ENCODE measurements at places on chromosomes 3 and 15.
A peak's percentile ranks its signal among the peaks of the same experiment; 100 is the strongest.

DNA sequence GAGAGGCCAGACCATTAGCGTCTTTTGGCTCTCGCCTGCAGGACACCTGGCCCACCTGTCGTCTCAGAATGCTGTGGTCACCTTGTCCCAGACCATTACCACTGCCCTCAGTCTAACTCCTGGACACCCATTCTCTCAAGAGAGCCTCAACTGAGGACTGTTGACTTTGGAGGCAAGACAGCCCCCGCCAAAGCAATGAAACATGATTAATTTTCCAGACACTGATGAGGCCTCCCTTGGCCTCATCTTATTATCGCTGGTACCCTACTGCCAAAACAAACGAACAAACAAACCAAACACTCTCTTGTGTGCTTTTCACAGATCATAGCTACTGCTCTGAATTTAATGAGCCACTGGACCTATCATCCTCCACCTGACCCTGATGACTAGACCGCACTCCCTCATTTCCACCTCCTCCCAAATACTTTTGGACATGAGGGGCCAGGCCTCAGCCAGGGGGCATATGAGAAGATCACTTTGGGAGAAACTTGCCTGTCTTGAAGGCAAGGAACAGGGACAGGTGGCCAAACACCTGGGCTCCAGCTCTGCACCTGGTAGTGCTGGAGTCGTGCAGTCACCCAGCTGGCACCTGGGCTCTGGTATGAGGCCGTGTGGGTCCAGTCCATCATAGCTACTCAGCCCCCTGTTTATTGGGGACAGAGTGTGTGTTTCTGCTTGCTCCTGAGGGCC lies 27.6 kb downstream of the ALS2CL start:
- peak; percentile 56 for DNase-seq

DNA sequence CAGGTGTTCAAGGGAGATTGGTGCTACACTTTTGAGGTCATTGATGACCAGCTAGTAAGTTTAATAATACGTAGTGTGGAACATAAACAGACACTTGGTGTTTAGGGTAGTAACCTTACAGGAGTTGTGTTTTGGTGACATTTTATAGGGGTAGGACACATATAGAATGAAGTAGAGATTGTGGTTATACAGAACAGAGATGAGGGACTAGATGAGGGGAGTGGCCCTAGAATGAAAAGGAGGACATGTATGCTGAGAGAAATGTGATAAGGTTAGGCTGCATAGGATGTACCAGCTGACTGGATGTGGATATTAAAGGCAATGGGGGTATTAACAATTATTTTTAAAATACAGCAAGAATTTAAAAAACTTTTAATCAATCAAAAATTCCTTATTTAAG lies 8.0 kb downstream of the MBNL1 start:
- no peak for DNase-seq

GRCh38 chr15:74624020-74624602 lies 8.5 kb downstream of the CLK3 start:
- no peak for DNase-seq

- DNase-seq = no peak
Measured at GRCh38 chr15:88586401-88587162, 34.6 kb upstream of the AEN start.

- DNase-seq = no peak
Measured at GRCh38 chr3:133374708-133375402, 25.0 kb upstream of the BFSP2 start.

DNA sequence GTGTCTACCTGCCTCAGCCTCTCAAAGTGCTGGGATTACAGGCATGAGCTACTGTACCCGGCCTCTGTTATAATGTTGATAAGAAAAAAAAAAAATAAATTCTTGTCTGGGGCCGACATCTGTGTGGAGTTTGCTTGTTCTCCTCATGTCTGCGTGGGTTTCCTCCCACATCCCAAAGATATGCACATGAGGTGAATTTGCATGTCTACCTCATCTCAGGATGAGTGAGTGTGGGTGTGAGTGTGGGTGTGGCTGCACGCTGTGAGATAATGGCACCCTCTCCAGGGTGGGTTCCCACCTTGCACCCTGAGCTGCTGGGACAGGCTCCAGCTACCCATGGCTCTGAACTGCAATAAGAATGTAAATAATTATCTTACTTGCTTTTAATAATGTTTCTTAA lies 25.9 kb upstream of the UACA start:
- no peak for DNase-seq

DNA sequence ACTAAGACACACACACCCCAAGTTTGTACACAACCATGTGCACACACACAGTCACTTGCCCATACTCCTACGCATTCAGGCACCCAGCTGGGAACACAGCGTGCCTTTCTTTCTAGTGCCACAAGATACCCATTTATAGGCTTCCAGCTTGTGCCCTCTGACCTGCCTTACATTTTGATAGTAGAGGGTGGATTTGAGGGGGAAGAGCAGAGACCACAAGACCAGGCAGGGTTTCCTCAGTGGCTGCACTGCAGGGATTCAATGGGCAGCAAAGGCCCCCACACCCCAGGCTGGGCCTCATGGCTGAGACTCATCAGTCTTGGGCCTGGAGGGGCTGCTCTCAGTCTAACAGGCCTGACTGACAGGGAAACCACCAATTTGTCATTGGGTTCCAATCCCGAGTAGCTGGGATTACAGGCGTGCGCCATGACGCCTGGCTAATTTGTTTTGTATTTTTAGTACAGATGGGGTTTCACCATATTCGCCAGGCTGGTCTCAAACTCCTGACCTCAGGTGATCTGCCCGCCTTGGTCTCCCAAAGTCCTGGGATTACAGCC lies 18.8 kb upstream of the ANKDD1A start:
- no peak for DNase-seq

DNA sequence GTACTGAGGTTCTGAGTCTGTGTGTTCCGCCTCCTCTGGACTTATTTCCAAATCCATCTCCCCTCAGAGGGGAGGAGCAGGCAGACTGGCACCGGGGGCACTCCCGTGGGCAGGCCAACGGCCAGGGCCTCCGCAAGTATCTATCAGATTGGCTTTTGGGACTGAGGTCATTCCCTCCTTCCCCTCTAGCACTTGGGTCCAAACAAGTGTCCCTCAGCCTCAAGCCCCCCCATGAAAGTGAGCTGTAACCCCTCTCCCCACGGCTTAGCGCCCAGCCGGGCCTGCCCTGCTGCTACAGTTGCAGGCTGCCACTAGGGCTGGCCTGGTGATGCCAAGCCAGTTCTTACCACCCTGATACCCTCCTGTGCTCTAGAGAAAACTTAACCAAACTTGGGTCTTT lies 17.4 kb downstream of the ITGA11 start:
- no peak for DNase-seq

- no peak for DNase-seq
Measured at GRCh38 chr15:58103482-58103881, 34.7 kb upstream of the AQP9 start.

DNA sequence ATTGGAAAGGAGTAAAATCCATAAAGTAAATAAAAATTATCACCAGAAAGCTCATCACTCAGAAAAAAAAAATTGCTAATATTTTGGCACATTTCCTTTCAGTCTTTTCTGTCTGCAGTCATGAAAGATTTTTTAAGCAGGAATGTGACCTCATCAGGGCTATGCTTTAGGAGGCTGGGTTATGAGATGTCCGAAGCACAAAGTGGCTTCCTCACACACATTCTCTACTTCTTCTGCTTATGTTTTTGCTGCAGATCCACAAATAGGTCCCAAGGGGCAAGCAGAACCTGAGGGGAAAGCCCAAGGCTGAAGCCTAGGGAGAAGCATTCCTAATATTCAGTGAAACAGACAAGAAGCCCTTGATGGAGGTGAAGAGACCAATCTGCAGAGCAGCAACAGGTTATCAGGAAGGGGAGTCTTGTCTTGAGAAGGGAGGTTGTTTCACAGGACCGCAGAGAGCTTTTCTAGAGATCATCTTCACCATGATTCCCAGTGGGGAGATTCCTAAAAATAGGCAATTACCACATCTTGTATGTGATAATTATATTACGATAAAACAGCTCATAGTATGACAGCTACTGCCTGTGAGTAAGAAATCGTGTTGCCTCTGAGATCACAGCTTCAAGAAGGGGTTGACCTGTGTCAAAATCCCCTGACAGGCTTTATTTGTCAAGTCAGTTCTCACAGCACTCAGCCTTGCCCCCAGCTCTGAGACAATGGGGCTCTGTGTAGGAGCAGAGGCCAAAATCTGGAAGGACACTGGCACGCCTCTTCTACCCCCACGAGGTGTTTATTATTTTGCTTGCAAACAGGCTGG lies 60.5 kb downstream of the IGF2BP2 start:
- DNase-seq = no peak

- no peak for DNase-seq
Measured at GRCh38 chr3:124174910-124175874, 183.3 kb upstream of the ROPN1 start.

DNA sequence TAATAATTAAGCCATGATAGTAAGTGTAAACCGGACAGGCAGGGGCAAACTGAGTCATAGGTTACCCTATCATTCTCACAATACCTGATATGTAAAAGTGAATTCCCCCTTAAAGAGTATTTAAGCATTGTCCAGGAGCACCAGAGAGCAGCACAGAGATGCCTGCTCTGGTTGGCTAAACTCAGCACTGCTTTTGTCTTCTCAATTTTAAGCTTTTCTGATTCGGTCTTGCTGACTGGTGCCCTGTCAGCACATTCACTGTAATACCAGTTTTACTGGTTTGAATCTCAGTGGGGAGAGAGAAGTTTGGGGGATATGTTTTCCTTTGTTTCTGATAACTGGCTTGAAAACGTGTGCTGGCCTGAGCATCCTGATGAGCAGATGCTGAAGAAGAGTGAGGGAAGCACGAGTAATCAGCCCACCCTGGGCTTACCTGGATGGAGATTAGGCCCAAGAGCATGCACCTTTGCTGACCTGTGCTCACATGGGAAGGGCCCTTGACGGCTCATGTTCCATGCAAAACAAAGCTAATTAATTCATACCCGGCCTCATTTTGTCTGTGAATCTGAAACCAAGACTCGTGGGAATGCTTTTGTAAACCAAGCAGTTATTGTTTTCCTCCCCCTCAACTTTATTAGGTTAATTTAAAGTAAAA lies 208.5 kb upstream of the MRPL3 start:
- DNase-seq = no peak

- DNase-seq = no peak
Measured at GRCh38 chr15:41323611-41324010, 8.8 kb downstream of the OIP5 start.

GRCh38 chr3:113094337-113095221 lies 103.8 kb downstream of the GTPBP8 start:
- no peak for DNase-seq

DNA sequence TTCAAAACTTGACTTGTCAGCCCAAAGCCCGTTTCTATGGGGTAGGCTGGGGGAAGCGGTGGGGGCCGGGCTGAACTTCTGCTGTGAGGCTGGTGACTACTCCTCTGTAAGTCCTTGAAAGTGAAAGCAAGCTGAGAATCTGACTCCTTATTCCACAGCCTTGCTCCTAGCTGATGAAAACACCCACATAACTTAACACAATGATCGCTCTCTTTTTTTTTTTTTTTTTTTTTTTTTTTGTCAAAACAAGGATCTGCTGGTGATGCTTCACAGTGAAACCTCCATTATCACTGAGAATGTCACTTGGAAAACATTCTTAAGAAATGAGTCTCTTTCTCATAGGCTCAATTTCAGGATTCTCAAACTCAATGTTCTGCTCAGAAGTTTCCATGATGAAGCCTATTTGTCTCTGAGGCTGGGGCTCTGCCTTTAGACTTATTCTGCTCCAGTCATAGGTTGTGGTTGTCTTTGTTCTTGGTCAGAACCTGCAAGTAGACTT lies 31.4 kb upstream of the TKT start:
- DNase-seq = no peak

GRCh38 chr3:15180042-15180611 lies 25.9 kb upstream of the CAPN7 start:
- no peak for DNase-seq

DNA sequence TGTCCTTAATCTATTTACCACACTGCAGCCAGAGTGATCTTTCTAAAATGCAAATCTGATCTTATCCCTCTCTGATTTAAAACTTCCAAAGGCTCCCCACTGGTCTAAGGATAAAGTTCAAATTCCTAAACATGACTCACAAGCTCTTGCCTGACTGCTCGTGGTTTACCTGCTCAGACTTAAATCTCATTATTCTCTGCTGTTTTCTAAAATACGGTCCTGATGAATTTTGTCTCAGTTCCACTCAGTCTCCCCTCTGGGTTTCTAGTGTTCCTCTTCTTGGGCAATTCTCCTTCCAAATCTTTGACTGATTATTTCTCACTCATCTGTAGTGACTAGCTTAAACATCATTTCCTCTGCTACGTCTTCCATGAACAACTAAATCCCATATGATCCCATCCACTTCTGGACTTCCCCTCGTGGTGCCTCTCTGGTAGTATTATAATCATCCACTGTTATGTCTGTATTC lies 108.3 kb downstream of the P3H2 start:
- no peak for DNase-seq

GRCh38 chr3:67016522-67017080 lies 18.5 kb downstream of the KBTBD8 start:
- no peak for DNase-seq

DNA sequence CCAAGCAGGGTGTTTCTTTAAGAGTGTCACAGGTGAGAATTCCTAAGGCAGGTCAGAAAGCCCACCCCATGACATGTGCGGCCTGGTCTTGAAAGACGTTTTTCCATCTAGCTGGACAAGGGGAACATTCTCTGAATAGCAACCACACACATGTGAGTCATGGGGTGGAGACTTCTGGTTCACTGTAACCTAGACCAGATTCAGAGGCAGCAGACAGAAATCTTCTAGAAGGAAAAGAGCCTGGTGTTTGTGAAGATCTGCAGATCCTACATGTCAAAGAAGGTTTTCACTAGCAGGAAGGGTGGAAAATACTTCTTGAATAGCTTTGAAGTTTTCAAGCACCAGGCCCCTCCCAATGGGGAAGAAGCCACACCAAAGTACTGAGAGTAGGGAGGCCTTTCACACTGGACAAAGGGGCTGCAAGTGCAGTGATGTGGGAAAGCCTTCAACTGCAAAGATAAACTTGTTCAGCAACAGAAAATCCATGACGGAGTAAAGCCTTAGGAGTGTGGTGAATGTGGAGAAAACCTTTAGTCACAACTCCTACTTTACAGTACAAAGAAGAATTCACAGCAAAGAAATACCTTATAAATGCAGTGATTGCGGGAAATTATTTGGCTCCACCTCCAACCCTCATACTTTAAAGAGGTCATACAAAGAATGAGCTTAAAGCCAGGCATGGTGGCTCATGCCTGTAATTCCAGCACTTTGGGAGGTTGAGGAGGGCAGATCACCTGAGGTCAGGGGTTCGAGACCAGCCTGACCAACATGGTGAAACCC lies 17.6 kb downstream of the ADAM10 start:
- no peak for DNase-seq

- DNase-seq = peak; percentile 13
Measured at GRCh38 chr3:175941352-175941751, 1082.2 kb downstream of the NAALADL2 start.

- peak; percentile 24 for DNase-seq
Measured at GRCh38 chr3:168096210-168096652, 507 bp upstream of the GOLIM4 start.

- no peak for DNase-seq
Measured at GRCh38 chr3:119219069-119219468, 21.6 kb downstream of the B4GALT4 start.

DNA sequence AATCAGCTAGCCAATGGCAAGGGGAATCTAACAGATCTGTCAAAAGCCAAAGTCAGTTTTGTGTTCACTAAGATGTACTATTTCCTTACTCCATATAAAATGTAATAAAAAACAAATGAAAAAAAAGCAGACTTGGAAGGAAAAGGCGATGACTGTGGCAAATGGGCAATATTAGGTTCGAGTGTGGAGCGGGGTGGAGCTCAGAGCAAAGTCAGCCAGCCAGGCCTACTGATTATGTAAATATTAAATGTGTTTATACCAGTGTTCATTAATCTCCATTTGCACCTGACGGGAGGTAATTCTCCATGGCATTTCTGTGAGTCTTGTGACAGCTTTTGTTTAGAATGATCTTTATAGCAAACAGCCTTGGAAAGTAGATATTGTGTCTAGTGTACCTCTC lies 96.2 kb upstream of the KCNMB2 start:
- peak; percentile 10 for DNase-seq

Measured in NCI-H748 treated with DMSO at 0.1 percent for 48 hours (cell line).